WTC11 (cell line): ENCODE measurements at places on chromosomes 13 and 19.

DNA sequence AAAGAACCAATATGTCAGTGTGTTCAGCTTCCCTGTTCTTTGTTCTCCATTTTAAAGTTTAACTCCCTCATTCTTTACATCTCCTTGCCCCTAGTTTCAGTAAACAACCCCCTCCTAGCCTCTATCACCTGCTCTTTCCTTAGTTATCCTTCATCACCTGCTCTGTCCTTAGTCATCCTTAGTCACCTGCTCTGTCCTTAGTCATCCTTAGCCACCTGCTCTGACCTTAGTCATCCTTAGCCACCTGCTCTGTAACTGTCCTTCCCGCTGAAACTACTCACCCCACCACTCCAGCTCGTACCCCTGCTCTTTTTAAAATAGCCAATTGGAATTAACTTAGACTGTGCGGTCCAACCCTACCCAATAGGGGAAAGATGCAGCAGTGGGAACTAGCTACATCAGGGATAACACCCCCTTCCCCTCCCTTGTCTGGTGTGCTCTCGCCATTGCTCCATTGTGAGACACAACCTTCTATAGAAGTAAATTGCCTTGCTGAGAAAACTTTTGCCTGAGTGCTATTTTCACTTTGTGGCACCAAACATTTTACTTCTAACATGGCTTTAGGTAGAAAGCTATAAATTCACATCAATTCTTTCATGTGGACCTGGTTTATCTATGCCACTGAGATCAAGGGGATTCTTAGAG, 16.2 kb downstream of the EDNRB start:
- no peak for DNase-seq

- no peak for DNase-seq
Measured at GRCh38 chr13:30872276-30872594, 33.8 kb upstream of the MEDAG start.

DNA sequence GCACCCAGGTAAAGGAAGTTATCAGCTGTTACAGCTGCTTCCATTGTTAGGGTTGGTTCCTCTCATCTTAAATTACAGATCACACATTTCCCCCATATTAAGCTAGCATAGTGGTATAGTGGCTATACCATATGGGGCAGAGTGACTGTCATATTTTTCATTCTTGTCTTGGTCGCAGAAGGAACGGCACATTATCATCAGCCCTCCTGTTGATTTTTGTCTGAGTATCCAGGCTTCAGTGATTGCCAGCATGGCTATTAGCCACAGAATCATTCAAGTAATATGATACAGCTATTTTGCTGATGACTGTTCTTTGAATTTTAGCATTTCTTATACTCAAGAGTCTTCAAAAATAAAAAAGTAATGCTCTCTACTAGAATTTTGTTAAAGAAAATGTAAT, 240.9 kb downstream of the LIG4 start:
- DNase-seq: no peak

DNA sequence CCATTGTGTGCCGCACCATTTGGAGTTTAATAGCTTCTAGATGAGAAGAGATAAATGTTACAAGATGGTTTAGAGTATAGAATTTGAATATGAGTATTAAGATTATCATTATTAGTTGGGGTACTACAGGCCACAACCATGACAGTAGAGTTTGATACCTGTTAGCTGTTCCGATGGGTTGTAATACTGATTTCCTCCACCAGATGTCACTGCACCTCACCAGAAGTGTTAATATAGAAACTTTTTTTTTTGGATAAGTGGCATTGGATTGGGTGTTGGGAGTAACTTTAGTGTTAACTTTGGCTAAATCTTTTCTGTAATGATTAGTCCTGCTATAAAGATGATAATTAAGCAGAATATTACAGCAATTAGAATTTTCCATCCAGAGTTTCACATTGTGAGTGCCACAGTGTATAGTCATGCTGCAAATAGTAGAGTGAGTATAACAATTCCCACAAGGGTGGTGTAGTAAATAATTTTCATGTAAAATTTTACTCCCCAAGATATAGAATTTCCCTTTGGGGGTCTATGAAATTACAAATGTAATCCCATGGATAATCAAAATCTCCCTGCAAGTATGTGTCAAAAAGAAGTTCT, 56.3 kb downstream of the PSG3 start:
- DNase-seq: peak; percentile 23

DNA sequence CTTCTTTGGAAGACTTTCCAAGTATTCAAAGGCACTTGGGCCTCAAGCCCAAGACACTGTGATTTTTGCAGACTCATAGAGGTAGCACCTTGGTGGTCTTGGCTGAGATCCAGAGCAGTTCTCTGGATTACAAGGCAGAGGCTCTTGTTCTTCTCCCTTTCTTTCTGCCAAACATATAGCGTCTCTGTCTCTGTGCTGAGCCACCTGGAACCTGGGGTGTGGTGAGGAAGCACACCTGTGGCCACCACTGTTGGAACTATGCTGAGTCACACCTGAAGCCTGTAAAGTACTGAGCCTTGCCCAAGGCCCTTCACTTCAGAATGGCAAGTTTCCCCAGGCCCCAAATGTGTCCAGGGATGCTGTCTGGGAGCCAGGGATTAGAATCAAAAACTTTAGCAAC, 127.5 kb downstream of the FREM2 start:
- no peak for DNase-seq

- DNase-seq: no peak
Measured at GRCh38 chr13:75907044-75907443, 270.9 kb downstream of the LMO7 start.

DNA sequence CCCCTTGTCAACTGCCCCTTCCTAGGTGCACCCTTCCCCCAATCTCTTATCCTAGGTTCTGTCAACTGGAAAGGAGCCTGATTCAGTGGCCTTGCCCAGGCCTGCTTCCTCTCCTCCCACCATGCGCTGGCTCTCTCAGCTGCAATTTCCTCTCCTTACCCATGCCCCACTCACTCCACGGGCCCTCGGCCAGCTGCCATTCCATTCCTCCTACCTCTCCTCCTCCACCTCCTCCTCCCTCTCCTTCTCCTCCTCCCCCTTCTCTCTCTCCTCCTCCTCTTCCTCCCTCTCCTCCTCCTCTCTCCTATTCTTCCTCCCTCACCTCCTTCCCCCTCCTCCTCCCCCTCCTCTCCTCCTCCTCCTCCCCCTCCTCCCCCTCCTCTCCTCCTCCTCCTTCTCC, 9.6 kb upstream of the TIMM44 start:
- no peak for DNase-seq

DNA sequence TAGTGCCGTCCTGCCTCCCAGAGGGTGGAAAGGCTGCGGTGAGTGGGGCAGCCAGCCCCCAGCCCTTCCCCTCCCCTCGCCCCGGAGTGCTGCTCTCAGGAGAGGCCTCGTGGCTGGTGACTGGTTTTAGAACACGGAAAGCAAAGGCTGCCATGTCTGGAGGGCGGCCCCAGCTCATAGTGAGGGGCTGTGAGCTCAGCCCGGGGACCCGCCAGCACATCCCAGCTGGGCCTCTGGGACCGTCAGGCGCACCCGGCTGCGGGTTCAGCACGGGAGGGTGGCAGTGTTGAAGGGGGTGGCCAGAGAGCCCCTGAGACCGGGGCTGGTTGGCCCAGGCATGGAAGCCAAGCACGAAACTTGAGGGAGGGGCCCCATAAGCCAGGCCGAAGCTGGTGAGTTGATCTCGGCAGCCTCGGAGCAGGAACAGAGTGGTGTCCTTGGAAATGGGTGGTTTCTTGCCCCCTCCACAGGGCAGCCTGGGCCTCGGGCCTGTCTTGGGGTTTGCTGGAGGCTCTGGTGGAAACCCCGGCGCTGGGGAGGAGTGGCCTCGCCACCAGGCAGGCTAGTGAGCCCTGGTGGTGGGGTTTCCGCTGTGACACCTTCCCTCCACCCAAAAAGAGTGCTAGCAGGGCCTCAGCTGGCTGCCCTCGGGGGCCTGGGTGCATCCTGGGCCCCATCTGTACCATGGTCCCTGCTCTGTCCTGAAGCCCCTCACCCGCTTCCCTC, 157.7 kb downstream of the KDM4B start:
- no peak for DNase-seq

GRCh38 chr13:20337884-20338551, 105.9 kb upstream of the GJB6 start:
- DNase-seq: no peak

DNA sequence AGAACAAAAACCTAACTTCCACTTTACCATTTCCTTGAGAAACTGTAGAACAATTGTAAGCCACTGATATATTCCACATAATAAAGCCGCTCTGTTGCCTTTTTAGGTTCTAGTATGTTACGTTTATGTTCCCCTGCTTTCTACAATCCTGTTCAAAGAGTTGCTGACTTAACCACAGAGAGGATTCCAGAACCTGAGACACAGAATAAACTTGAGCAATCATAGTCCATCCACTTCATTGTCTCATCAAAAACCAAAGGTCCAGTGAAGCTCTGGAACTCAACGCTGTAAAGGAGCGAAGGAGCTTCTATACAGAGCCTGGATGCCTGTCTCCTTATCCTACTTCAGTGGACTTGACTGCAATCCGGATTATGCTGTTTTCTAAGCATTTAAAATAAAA, 4.6 kb downstream of the STARD13 start:
- DNase-seq: no peak

DNA sequence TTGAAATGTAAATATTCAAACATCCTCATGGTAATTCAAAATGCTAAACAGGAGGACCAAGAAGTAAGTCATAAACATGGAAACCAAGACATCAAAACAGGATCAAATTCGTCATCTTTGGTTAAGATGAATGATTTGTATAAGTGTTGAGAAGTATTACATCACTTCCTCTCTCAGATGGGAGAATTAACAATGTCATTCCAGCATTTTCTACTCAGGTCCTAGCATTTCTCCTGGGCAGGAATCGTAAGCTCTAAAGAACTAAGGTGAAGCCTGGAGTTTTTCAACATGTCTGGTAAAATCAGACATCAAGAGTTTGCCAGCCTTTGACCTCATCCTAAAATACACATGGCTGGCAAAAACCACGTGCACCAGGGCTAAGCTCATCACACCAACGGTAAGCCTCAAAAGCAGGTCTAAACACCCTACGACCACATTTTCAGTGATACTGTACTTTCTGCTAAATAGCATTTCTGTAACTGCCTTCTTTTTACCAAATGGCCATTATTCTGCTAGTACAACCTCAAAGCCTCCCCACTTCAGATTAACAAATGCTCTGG, 24.8 kb downstream of the RANBP3 start:
- DNase-seq: no peak

DNA sequence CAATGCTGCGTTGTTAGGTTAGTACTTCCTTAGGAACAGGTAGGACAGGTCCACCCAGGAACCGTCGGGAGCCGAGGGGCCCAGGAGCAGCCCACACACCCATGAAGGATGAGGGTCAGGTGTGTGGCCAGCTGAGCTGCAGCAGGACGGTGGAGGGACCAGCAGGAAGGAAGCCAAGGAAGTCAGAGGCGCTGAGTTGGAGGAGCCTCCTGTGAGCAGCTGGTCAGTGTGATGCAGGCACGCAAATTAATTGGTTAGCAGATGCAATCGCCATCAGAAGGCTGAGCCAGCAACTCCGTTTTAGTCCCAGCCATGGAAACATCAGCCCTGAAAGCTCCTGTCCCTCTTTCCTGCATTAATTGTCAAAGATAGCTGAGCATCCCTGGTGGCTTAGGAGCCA, 114.9 kb upstream of the SOX1 start:
- DNase-seq: no peak

DNA sequence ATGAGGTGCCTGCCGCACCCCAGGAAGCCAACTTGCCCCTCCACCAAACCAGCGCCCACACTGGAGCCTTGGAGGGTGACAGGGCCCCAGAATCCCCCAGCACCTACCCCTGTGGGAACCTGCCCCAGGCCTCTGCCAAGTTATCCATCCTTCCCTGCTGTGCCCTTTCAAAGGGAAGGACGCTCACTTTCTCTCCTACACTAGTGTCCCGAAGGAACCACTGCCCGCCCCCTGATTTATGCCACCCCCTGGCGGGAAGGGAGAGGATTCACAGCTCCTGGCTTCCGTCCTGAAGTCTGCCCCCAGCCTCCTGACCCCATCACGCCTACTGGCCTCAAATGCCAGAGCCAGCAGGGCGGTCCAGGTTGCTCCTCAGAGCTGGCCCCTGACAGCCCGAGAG, 1.4 kb downstream of the EVI5L start:
- peak; percentile 65 for DNase-seq

DNA sequence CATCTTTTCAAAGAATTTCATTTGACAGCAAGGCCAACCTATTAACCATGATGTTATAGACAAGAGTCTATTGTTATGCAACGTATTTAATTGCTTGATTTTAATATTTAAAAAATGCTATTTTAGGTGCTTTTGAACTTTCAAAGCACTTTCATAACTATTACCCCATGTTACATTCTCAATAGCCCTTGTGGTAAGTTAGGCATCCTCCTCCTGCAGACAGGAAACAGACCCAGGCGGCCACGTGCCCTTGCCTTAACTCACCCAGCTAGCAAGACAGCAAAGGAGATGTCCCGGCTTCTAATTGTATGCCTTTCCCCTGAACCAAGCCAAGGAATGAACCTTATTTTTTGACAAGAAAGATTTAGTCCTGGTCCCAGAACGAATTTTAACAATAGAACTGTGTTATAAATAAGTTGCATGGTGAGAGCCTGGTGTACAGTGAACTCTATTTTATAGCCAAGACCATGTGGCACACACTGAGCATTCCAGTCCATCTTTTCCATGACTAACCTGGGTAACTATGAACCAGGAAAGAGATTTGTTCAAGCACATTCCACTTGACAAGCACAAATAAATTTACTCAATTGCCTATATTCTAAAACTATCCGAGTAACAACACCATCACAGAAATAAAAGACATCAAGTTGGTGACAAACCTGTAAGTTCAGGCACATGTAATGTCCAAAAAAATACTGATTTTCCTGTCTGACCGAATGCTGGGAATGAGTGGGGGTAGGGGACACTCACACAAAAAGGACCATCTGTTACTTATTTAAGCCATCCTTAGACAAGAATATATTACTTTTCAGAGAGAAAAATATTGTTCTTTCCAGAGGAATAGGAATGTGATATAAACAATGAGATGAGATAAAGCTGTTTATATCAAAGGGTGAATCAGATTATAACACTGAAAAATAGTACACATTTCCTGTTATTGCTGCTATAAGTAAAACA, 163.0 kb downstream of the EFNB2 start:
- DNase-seq: no peak

GRCh38 chr19:56699552-56699951, 28.0 kb upstream of the ZNF835 start:
- no peak for DNase-seq

- no peak for DNase-seq
Measured at GRCh38 chr19:13079542-13079986, 23.1 kb downstream of the LYL1 start.

GRCh38 chr13:106083620-106084350, 451.7 kb downstream of the EFNB2 start:
- DNase-seq: peak; percentile 54

GRCh38 chr13:77222000-77222690, 104.7 kb downstream of the MYCBP2 start:
- DNase-seq: no peak
